ENCODE measurements at places on chromosomes 16 and 17.

DNA sequence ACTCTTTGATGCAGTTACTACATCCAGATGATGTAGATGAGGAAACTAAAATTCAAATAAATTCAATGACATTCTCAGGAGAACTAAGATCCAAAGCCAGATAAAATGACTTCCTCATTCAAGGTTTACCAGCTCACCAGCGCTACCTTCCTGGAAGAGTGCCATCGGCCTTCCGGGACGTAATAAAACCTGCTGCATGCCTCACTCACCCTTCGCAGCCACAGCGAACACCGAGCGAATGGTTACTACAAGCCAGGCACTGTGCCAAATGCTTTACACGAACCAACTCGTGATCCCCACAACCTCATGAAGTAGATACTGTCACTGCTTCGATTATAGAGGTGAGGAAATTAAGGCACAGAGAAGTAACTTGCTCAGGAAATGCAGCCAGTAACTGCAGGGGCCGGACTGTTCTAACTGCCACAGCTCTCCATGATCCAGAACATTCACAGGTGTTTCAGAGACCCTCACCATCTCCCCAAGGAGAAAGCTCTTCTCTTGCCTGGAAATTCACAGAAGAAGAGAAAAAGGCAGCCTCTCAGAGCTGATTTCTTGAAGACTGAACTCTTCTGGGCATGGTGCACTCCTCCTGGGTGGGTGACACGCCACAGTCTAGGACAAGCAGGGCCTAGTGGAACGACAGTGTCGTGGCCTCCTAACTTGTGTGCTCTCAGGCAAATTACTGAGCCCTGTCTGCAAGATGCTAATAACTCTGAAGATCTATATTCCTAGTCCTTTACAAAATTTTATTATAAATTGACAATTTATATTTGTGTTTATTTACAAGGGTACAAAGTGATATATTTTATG is 46.8 kb downstream of the HIC1 start:
- DNase-seq: no peak

DNA sequence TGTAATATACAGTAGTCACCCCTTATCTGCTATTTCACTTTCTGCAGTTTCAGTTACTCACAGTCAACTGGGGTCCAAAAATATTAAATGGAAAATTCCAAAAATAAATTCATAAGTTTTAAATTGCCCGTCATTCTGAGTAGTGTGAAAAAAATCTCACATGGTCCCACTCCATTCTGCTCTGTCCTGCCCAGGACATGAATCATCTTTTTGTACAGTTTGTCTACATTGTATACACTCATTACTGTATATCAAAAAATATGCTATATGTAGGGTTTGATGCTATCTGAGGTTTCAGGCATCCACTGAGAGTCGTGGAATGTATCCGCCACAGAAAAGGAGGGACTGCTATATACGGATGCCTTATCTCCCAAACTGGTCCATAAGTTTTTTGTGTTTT is 16.0 kb upstream of the APPBP2 start:
- DNase-seq: no peak

DNA sequence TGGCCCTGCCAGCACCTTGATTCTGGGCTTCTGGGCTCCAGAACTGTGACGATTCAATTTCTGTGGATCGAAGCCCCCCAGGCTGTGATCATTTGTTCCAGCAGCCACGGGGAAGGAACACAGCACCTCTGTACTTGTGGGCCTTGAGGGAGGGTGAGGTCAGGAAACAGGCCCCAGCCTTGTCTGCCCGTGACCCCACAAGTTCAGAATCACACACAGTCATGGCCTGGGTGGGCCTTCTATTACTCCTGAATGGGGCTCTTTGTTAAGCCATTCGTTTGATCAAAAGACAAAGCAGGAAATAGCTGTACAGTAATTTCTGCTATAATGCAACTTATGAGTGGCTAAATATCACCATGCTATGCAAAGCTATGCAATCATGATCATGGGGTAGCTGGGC is 10.1 kb downstream of the ST6GALNAC2 start:
- no peak for DNase-seq

- no peak for DNase-seq
These were observed 10.3 kb upstream of the GINS2 start for GRCh38 chr16:85698935-85699558.

DNA sequence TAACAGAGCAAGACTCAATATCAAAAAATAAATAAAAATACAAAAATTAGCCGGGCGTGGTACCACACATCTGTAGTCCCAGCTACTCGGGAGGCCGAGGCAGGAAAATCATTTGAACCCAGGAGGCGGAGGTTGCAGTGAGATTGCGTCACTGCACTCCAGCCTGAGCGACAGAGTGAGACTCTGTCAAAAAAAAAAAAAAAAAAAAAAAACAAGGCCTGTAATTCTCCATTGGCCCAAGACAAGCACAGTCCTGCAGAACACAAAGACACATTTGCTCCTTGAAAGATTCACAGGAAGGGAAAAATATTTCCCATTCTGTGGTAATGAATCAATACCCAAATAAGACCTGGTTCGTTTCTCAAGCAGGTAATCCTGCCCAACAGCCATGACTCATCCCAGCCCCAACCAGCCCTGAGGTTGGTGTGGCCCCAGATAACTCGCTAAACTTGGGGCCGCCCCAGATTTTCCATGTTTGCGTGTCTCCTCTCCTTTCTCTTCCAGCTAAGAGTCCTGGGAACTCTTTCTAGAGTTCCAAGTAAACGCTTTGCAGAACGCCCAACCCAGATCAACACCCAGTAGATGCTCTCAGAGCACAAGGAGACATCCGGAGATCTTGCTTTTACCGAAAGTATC is 40.3 kb upstream of the SNN start:
- DNase-seq: no peak

DNA sequence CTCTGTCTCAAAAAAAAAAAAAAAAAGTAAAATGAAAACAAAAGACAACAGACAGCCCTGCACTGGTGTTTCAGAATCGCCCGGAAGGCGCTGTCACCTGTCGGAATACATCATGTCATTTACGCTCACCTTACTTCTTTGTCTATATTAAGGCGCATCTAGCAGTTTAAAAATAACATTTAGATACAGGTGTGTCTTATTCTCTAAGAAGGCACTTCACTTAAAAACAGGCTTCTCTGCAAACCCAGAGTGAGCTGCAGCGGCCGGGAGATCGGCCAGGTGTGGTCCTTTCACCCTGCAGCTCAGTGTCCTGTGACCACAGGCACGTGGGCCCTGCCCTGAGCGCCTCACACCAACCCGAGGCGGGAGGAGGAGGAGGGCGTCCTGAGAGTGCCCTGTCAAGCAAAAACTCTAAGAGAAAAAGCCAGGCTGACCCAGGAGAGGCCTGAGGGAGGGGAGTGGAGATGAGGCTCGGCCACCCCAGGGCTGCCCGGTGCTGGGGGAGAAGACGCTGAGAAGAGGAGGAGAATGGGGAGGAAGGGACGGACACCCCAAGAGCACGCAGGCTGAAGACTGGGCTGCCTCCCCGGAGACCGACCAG is 3.3 kb upstream of the LMF1 start:
- DNase-seq: no peak

- DNase-seq: no peak
These were observed 23.5 kb downstream of the TMC6 start for GRCh38 chr17:78105101-78105500.

- DNase-seq: no peak
These were observed 22.3 kb upstream of the NAGS start for GRCh38 chr17:43982171-43982570.

DNA sequence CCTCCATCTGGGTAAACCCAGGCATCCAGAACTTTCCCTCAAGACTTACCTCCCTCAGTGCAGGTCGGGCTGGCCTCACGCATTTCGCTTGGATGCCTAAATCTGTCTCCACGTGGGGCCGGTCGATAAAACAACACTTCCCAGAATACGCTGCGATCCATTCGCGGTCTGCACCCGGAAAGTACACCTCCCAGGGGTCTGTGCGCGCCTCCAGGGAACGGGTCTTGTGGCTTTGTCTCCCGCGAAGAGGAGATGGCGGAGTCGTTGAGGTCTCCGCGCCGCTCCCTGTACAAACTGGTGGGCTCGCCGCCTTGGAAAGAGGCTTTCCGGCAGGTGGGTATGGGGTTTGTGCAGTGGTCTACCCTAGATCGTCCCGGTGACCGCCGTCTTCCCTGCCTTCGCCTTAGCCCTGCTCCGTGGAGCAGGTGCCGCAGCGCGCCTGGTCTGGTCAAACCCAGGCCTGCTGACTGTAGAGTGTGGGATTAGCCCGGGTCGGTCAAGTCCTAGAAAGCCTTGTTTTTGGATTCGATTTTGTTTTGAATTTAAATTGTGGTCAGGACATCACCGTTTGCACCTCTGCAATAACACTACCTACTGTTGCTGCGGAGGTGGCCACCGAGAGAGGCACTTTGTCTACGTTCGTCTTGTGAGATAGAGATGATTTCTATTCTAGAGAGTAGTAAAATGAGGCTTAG is at the start of gene RPAIN:
TSS of gene RPAIN (plus strand) at position 224 of the 695 bp plus-strand sequence. CDS start at position 253, 29 bp downstream.
- DNase-seq: peak; percentile 73

- DNase-seq: no peak
These were observed 13.2 kb upstream of the ASGR1 start for GRCh38 chr17:7192271-7192937.

DNA sequence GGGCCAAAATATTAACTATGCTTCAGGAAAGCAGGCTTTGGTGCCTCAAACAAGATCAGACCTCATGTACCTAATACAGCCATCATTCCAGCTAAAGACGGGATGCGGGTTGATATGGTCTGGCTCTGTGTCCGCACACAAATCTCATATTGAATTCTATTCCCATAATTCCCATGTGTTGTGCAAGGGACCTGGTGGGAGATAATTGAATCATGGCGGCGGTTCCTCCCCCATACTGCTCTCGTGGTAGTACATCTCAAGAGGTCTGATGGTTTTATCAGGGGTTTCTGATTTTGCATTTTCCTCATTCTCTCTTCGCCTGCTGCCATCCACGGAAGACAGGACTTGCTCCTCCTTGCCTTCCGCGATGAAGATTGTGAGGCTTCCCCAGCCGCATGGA is 19.1 kb upstream of the CHST6 start:
- no peak for DNase-seq

GRCh38 chr17:29591737-29592608 is 959 bp upstream of the ANKRD13B start:
- DNase-seq: peak; percentile 69

DNA sequence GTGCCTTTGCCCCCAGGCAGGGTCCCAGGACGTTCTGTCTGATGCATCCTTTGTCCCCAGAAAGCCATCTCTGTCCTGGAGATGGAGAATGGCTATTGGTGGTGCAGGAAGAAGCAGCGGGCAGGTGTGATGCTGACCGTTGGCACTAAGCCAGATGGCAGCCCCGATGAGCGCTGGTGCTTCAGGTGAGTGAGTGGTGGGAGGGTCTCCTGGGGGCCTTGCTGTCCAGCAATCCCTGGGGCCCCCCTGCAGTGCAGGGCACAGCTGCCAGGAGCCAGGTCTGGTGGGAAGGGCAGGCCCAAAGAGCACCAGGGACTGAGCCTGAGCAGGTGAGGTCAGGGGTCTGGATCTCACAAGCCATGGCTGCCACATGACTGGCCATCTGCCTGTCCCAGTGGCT is 18.1 kb downstream of the TRPV2 start:
- no peak for DNase-seq

GRCh38 chr17:75153780-75154194 is 525 bp downstream of the JPT1 start:
- no peak for DNase-seq

DNA sequence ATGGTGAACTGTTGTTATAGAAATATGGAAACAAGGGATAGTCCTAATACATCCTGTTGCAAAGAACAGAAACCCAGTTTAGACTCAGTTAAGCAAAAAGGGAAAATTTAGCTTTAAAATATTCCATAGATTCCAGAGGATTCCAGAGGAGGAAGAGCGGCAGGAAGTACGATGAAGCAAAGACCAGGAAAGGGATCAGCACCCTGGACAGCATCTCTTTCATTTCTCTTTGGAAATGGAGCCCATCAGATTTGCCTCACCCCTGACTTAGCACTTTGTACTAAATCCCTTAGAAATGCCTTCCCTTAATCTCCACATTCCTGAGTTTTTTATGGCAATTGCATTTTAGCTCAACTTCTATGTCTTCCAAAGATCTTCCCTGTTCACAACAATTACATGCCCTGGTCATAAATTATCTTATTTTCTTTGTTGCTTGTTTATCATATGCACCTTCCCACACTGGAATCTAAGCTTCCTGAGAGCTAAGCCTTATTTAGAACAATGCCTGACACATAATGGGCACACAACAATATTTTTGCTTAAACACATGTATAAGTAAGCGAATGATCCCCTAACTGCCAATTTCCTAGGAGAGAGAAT is 150.0 kb upstream of the RBFOX1 start:
- DNase-seq: no peak

DNA sequence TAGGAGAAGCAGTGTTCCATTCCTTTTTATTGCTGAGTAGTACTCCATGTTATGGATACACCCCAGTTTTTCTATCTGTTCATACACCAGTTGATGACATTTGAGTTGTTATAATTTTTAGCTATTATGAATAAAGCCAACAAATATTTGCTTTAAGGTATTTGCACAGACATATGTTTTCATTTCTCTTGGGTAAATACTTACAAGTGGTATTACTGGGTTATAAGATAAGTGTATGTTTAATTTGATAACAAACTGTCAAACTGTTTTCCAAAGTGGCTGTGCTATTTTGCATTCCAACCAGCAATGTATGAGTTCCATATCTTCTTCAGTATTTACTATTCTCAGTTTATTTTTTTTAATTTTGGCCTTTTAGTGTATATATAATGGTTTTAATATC is 27.7 kb upstream of the GFOD2 start:
- no peak for DNase-seq

- DNase-seq: no peak
These were observed 12.7 kb downstream of the CDK5RAP3 start for GRCh38 chr17:47983492-47984223.

DNA sequence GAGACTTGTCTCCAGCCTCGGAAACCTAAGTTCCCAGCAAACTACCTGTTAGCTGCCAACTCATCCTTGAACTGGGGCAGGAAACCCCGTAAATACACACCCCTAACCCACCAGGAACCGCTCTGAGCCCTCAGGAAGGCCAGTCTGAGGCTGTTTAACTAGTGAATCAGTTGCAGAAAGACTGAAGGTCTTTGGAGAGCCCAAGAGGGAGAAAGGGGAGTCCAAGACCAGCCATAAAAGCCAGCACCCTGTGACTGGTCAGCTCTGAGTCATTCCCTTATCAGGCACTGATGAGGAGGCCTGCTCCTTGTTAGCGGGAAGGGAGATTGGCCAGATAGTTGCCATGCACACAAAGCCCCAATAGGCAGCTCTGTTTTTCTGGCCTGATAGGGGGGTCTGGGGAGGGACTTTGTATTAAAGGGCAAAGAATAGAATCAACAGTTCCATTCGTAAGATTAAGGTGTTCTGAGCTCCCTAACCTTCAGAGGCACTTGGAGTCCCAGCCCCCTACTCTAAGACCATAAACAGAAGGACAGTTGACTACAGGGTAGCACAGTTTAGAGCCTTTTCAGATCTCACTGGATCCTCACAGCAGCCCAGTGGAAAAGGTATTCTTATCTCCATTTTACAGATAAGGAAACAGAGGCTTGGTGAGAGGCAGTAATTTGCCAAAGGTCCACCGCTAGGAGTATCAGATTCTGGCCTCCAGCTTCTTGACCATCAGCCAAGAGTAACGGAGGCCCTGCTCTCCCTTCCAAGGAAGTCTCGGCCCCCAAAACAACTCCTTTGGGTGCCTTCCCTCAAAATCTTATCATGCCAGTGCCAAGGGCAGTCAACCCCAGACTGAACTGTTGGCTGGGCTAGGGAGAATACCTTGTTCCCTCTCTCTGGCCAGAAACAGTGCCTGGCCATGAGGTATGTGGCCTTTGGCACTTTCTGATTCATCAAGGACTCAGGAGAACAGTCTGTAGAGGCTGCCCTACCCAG is 2.2 kb upstream of the KRT19 start:
- no peak for DNase-seq

- DNase-seq: peak; percentile 49
These were observed 65.9 kb downstream of the EMP2 start for GRCh38 chr16:10514369-10515055.

GRCh38 chr17:40506786-40507185 is 5.4 kb upstream of the TNS4 start:
- DNase-seq: no peak
